Natural killer cell treated with Interleukin-12 subunit alpha and Interleukin-12 subunit beta and Interleukin-15 and Interleukin-18, amount 100 ng/mL, for 72 hours (primary cell): ENCODE measurements at places on chromosomes 4 and X.

- DNase-seq, result no peak
Observed at GRCh38 chrX:43835559-43835958, 46.7 kb downstream of the MAOB start.

- no peak for DNase-seq
Observed at GRCh38 chr4:84499624-84499982, 511 bp upstream of the NKX6-1 start.

- no peak for DNase-seq
Observed at GRCh38 chr4:139175646-139176301, 1.2 kb downstream of the ELF2 start.

GRCh38 chr4:17934286-17934685 lies 87.3 kb downstream of the LCORL start:
- DNase-seq, result no peak

GRCh38 chr4:184309241-184310170 lies 91.8 kb upstream of the ENPP6 start:
- no peak for DNase-seq

DNA sequence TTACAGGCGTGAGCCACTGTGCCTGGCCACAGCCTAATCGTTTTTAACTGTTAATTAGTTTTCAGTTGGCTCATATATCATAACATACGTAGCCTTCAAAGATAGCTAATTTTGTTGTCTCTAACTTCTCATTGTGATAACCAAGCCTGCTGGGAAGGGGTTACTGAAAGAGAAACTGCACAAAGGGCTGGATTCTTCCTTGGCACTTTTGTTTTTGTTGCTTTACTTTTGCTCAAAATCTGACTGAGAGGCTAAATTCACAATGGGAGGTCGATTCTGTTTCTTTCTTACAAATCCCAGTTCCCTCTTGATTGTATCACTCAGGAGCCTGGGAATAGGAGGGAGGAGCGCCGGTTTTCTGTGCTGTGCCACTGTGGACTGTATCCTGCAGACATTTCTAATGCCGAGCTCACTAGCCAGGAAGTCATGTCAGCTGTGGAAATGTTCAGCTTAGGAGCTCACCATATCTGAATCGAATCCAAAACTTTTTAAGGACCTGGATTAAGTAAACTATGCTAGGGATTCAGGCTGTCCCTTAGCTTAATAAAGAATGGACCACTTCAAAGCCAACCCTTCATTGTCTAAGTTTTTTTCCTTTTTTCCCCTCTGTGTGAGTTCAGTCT lies 120.5 kb upstream of the FAT1 start:
- DNase-seq, result no peak

- no peak for DNase-seq
Observed at GRCh38 chr4:145609481-145610427, 9.4 kb upstream of the MMAA start.

- no peak for DNase-seq
Observed at GRCh38 chrX:69142788-69143469, 22.3 kb downstream of the PJA1 start.

DNA sequence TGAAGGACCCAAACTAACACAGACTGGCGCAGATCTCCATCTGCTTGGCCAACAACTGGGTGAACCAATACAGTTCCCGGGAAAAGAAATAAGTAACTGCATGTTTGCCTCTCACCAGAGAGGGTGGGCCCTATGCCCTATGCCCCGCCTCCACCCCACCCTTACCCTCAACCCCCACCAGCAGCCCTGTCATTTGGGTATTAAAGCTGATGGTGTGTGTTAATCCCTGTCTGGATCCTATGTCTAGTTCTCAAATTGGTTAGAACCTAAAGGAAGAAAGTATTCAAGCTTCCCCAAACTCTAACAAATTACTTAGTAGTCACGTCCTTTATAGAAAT lies 19.0 kb downstream of the SMPX start:
- DNase-seq, result no peak

DNA sequence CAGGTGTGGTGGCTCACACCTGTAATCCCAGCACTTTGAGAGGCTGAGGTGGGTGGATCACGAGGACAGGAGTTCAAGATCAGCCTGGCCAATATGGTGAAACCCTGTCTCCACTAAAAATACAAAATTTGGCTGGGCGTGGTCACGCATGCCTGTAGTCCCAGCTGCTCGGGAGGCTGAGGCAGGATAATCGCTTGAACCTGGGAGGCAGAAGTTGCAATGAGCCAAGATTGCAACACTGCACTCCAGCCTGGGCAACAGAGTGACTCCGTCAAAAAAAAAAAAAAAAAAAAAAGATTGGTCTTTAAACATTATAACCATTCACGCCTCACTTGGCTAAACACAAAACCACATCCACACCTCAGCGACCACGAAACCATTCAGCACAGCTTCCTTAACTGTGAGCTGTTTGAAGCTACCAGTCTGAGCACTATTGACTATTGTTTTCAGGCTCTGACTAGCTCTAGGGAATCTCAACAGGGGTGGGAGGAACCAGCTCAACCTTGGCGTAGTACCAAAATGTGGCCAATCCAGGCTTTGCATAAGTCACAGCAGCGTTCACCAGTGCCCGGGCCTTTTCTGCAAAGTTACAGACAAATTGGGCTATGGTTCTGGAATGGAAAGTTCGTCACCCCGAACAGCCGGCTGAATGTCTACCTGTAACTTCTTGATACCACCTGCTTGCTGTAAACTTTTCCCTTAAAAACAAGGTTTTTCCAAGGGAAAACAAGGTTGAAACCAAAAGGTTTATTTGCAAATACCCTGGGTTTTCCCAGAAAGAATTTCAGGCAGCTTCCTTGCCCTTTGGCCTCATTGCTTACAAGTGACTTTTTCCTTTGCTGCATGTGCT lies 73.6 kb upstream of the DHX15 start:
- DNase-seq, result no peak

- no peak for DNase-seq
Observed at GRCh38 chrX:31138124-31138523, 66.3 kb upstream of the FTHL17 start.

GRCh38 chr4:148216866-148217814 lies 225.1 kb downstream of the NR3C2 start:
- no peak for DNase-seq

GRCh38 chr4:158670975-158671664 lies 567 bp downstream of the C4orf46 start:
- DNase-seq, result peak; percentile 81

GRCh38 chrX:129823115-129823514 lies 20.6 kb downstream of the ZDHHC9 start:
- no peak for DNase-seq

DNA sequence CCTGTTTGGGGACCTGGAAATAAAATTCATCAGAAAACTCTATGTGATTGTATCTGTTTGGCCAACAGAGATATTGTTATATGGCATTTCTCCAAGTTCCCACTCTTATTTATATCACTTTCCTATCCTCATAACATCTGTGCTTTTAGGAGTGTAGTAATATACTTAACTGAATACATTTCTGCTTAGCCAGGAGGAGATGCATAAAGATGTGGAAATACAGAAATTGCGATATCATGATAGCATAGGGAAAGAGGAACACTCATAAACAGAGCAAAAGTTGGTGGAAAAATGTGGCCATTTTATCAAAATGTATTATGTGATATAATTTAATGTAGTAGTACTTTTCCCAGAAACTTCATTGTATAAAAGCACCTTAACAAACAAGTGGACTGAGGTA lies 46.1 kb upstream of the TSPAN7 start:
- DNase-seq, result no peak
